ENCODE measurements at places on chromosomes 13 and 19.

DNA sequence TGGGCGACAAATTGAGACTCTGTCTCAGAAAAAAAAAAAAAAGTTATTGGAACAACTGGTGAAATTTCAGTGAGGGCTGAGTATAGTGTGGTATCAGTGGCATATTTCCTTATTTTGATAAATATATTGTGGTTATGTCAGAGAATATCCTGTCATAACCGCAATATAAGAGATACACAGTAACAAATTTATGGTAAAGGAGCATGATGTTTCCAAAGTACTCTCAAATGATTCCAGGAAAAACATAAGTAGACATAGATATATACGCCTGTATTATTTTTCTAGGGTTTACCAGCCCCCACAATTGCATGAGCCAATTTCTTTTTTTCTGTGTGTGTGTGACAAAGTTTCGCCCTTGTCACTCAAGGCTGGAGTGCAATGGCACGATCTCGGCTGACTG is 5.7 kb upstream of the C5AR1 start:
- no peak for DNase-seq

GRCh38 chr13:110334841-110335490 is 27.9 kb downstream of the COL4A2 start:
- DNase-seq, result no peak

DNA sequence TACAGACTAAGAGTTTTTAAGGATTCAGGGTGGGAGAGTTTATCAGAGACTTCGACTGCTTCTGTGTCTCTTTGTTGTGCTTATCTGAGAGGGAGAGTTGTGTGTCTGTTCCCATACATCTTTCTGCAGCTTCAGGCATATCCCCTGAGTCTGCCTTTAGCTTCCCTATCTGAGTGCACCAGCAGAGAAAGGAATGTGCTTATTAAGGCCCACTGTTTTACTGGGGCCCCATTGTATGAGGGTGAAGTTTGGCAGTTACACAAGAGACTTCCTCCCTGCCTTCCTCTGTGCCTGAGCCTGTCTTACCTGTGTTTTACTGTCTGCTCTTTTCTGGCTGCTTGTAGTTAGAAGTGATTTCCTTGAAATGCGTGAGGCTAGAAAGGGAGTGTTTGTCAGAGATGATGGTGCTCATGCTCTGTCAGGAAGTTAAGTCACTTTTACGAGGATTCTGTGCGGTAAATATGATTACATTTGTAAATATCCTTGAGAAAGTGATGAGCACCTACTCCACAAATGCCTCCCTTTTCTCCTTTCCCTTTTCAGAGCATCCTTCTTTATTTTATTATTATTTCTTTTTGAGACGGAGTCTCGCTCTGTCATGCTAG is 1228.9 kb upstream of the MIR17HG start:
- no peak for DNase-seq

DNA sequence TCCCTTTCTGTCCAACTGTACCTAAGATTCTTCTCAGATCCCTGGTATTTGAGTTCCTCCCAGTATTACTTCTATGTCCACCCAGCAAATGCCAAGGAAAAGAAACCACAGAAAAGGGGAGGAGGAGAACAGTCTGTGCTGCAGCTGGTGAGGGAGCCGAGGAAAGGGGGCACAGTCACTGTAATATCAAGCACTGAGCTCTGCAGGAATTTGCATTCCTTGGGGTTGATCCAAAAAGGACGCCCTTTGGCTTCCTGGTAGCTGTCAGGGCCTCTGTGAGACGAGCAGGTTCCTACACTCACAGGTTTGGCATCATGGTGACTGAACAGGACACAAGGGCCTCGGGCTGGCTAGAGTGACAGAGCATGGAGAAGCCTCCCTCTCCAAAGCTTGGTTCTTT is 273.4 kb downstream of the NHLRC3 start:
- no peak for DNase-seq

- peak; percentile 97 for DNase-seq
Measured at GRCh38 chr19:18428787-18429674, 8.9 kb downstream of the ISYNA1 start.
